Spleen (tissue), 13 donors: ENCODE measurements at places on chromosomes 6 and 20.

- DNase-seq = no peak
These were observed 504.0 kb upstream of the SPTLC3 start for GRCh38 chr20:12504779-12505178.

DNA sequence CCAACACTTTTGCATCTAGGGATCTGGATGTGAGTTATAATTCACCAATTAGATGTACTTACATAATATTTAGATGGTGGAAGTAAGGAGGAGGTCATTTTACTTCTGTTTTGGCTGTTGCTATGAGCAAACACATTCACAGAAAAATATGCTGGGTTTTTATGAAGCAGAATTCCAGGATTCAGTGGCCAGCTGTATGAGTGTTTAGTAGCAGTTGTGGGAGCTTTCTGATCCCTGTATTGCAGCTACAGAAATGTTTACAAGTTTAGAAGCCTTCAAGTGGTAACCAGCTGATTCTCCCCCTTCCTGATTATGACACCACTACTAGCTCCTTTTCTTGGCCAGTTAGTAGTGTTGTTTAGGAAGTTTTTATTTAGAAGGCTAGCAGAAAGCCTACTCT, 177.0 kb downstream of the TENT5A start:
- DNase-seq = no peak

DNA sequence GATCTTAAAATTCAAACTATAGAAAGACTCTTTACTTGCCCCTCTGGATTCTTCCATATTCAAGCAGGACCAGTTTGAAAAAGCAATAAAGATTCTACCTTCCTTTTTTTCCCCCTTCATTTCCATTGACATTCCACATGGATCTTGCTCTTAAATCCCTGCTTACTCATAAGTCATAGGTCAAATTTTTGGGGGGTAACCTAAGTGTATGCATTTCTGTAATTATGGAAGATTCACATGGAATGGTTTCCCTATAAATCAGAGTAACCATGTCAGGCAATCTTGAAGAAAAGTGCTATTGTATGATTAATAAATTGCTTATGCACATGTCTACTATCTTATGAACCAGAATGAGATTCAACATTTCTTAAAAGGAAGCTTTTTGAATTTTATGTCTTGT, 551.0 kb downstream of the HAO1 start:
- DNase-seq = no peak

GRCh38 chr20:8242827-8243724, 111.0 kb downstream of the PLCB1 start:
- no peak for DNase-seq

DNA sequence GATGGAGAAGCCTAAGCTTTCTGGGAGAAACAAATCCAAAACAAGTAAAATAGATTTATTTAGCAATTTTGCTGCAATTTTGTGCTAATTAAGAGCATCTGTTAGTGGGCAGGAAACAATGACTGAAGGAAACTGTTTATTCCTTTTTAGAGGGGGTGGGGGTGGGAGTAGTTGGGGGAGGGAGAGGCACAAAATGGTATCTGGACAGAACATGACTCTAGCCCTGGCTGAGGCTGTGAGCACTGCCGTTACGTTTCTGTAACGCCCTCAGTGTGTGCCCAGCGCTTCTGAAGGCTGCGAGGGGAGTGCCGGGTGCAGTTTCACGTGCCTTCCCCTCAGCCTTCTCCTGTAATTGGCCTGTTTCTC, 28.8 kb downstream of the METTL24 start:
- DNase-seq = no peak

DNA sequence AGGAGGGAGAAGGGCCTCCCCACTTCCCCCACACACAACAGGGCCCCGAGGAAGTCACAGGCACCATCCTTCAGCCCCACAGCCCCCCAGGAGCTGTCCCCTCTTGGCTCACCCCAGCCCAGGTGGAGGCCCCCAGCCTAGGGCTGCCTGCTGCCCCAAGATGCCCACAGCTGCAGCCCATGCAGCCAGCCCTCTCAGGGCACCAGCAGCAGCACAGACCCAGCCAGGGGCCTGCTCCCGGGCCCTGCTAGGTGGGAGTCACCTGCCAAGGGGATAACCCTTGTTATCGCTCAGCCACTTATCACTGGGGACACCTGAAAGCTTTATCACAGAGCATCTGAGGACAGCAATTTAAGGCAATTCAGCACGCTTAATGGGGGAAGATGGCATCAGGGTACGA, 55.0 kb downstream of the GRM4 start:
- DNase-seq = no peak

GRCh38 chr6:68639826-68640490, 4.9 kb downstream of the ADGRB3 start:
- no peak for DNase-seq

DNA sequence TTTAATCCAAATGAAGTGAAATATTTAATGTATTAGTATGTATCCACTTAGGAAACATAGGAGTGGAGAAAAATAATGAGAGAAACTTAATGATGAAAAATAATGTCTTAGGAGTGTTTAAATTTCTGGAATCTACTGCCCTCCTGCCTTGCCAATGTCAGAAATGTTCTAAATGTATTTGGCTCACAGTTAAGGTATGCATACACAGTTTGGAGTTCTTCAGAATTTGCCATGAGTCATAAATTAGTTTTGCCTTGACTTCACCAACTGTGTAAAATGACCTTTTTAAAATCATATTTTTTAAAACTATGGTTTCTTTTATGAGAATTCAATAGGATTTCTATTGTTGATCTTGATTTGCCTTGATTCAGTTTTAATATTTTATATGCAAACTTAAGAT, 191.7 kb upstream of the HSF2 start:
- DNase-seq = no peak

GRCh38 chr6:150967910-150968309, 102.4 kb downstream of the MTHFD1L start:
- DNase-seq = no peak

- peak; percentile 42 for DNase-seq
These were observed 34.7 kb upstream of the STX16 start for GRCh38 chr20:58616411-58616810.

- DNase-seq = no peak
These were observed 68.7 kb upstream of the STMND1 start for GRCh38 chr6:17032988-17033634.

GRCh38 chr20:46341074-46342009, 33.0 kb upstream of the CDH22 start:
- DNase-seq = no peak

GRCh38 chr6:124622351-124622750, 339.9 kb upstream of the RNF217 start:
- DNase-seq = no peak

DNA sequence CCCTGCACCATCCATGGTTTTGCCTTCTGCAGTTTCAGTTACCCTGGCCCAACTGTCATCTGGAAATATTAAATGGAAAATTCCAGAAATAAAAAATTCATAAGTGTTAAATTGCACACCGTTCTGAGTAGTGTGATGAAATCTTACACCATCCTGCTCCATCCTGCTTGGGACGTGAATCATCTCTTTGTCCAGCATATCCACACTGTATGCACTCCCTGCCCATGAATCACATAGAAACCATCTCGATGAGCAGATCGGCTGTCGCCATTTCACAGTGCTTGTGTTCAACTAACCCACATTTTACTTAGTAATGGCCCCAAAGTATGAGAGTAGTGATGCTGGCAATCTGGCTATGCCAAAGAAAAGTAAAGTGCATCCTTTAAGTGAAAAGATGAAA, 105.9 kb upstream of the ID4 start:
- DNase-seq = no peak
